ENCODE measurements at places on chromosomes 6 and 20.

GRCh38 chr20:55961376-55962330 is 43.7 kb downstream of the CBLN4 start:
- no peak for DNase-seq

- DNase-seq, result no peak
Measured at GRCh38 chr6:131379948-131380347, 193.1 kb upstream of the ARG1 start.

DNA sequence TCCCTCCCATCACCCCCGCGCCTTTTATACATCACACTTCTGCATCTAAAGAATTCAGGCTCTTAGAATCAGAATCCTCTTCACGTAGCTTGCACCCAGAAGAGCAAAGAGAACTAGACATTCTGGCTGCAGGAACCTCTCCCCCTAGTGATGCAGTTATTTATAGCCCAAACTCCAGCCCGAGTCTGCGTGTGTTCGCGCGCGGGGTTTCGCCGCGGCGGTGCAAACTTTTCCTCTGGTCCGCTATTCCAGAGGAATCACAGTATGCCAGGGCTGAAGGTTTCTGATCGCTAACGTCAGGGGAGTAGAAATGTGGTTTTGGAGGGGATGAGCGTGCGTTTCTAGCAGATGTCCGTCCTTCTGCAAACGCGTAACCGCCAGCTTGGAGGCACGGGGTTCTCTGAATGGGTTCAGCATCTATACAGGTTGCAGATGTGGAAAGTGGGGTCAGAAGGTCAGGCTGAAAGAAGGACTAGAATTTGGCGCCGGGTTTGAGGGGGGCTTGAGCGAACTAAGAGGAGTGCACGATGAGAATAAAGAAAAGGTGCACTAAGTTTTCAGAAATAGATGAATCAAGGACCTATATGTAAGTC is 1.8 kb downstream of the EPHA7 start:
- DNase-seq, result no peak

- no peak for DNase-seq
Measured at GRCh38 chr6:111672761-111673450, 67.2 kb upstream of the TRAF3IP2 start.

- no peak for DNase-seq
Measured at GRCh38 chr6:52499681-52500236, 77.1 kb downstream of the TRAM2 start.

- no peak for DNase-seq
Measured at GRCh38 chr6:156791320-156791850, 14.2 kb downstream of the ARID1B start.

DNA sequence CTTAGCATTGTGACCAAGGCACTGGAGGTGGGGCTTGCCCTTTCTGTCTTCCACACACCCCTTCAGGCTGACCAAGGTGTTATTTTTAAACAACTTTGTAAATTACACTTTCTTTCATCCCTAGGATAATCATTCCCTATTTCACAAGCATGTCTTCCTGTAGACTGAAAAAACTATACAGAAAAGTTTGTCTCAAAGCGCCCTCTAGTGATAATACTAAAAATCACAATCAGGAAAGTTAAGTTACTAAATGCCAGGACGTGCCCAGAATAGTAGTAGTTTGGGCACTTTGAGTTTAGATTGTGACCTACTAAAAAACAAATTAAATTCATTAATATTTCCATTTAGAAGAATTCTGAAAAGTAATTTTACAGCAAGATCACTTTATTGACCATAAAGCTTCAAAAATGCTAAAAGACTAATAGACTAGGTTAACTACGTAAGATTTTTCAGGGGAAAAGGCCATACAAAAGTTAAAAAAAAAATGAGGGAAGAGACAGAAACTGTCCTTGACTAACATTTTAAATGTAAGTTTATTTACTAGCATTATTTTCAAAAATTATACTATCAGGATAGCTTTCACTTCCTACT is 123.3 kb upstream of the DUSP22 start:
- peak; percentile 34 for DNase-seq

DNA sequence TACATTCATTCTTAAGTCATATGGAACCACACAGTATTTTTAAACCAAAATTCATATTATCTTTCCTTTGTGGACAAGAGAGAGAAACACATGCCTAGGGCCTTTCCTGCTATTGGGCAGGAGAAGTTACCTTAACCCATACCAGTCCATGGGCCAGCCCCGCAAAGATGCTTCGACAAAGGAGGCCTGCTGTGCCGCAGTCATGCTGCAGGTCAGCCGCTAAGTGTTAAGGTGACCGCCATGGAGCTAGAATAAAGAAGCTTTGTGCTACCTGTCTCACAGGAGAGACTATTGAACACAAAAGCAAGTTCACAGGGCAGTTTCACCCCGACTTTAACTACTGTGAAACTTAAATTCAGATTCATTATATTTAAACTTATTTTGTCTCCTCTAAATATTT is 62.3 kb upstream of the TMEM181 start:
- no peak for DNase-seq

DNA sequence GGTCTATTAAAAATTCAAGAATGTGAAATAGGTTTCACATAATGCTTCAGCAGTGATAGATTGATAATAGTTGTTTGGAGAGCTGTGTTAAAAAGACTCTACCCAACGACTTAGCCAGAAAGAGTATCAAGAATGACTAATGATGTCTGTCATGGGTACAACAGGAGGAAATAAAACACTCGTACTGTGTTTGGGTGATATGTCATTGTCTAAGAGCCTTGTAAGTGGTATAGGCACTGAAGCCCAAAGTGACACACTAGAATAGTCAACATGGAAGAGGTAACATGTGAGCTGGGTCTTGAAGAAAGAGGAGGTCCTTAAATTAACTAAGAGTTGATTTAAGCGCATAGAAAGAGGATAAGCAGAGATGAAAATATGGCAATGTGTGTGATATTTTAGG is 471.8 kb upstream of the MAN1A1 start:
- DNase-seq, result no peak

- no peak for DNase-seq
Measured at GRCh38 chr20:2398449-2398848, 17.7 kb downstream of the TGM6 start.

DNA sequence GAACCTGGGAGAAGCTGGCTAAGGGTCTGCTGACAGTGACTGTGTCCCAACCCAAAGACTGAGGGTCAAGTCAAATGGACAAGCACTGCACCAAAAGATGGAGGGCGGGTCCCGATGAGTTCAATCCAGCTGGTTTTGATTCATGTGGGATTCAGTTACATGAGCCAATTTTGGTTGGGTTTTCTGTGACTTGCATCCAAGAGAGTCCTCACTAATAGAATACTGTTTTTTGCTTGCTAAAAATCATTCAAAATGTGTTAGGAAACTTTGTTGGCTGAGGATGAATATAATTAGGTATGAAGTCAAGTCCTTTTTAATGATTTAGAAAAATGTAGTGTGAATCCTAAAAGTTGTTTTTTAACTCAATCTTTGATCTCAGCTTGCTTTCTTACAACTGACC is 323.8 kb upstream of the NOX3 start:
- DNase-seq, result no peak

DNA sequence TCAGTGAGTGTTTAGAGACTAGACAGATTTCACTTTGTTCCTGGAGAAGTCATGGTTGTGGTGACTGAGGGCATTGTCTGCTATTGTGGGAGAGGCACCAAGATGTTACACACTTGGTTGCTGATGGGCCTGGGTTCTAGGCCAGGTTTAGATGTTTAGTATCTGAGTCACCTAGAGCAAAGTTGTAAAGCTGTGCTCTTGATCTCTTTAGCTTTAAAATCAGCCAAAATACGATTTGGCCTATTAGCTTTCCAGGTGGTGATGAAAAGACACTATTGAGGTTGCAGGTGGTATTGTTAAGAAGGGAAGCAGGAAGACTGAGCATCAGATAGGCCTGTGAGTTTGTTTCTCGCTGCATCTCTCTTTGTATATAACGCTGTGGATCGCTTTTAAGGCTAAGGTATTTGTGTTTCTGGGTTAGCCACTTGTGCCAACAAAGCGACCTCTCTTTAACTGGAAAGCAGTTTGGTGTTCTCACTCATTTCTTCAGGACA is 48.6 kb downstream of the FOXO3 start:
- no peak for DNase-seq

GRCh38 chr20:33249456-33249855 is 13.7 kb downstream of the BPIFA1 start:
- DNase-seq, result no peak

GRCh38 chr20:33351696-33352095 is 49.6 kb downstream of the CDK5RAP1 start:
- DNase-seq, result no peak

- DNase-seq, result no peak
Measured at GRCh38 chr20:19074828-19075516, 137.5 kb upstream of the SLC24A3 start.

DNA sequence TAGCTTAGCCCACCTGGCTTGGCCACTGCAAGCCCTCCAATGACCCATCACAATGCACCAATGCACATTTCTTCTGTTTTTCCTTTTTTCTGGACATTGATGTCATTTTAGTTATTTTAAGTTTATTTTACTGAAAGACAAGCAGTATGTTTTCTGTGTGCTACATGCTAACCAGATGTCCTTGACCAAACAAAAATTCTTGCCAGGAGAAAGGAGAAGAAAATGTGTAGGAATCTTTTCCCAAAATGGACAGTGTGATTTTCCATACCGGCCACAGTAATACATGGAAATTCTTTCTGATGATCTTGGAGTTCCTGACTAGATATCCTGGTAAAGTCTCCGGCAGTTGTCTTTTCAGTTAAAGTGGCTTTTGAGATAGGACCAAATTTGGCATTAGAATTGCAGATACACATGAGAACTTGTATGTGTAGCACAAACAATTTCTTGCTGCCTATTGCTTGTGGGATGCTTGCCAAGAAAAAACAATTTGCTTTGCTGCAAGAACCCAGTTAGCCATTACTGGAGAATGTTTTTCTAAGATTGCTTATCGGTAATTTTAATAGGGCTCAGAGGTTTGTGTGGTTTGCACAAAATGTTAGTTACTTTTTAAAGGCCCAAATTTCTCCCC is 696.5 kb upstream of the CITED2 start:
- DNase-seq, result no peak

GRCh38 chr20:50784464-50784863 is 10.4 kb upstream of the BCAS4 start:
- no peak for DNase-seq

- no peak for DNase-seq
Measured at GRCh38 chr6:109024368-109024767, 70.3 kb downstream of the SESN1 start.

DNA sequence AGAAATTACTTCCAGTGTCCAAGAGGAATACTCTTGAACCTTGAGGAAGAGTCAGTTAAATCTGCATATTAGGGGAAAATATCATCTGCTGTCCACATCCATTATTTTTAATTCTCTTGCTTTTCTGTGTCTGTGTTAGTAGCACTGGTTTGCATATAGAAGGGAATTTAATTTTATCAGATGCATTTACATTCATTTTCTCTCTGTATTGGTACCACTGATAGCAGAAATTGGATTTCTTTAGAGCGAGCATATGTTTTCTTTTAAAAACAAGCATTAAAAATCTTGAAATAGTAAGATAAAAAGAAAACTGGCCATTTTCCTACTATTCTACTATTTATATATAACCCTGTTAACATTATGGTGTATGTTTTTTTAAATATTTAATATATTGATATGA is 83.8 kb downstream of the KIZ start:
- no peak for DNase-seq

DNA sequence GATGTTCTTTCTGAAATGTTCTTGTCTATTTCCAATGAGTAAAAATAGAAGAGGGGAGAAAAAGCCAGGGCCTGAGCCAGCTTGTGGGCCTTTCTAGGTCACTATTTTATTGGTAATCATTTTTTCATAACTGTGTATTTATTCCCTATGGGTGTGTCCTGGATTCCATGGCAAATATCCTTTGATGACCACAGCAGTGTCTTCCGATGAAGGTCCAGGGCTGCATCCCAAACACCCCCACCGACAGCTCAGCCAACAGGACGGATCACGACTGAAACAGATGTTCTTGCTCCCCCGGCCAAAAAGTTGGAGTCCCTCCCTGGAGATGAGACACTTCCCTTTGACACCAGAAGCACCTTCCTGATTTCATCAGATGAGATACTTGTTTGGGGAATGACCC is 105.4 kb upstream of the PLEKHG1 start:
- no peak for DNase-seq

- DNase-seq, result no peak
Measured at GRCh38 chr6:165663377-165663735, 315 bp upstream of the PDE10A start.

DNA sequence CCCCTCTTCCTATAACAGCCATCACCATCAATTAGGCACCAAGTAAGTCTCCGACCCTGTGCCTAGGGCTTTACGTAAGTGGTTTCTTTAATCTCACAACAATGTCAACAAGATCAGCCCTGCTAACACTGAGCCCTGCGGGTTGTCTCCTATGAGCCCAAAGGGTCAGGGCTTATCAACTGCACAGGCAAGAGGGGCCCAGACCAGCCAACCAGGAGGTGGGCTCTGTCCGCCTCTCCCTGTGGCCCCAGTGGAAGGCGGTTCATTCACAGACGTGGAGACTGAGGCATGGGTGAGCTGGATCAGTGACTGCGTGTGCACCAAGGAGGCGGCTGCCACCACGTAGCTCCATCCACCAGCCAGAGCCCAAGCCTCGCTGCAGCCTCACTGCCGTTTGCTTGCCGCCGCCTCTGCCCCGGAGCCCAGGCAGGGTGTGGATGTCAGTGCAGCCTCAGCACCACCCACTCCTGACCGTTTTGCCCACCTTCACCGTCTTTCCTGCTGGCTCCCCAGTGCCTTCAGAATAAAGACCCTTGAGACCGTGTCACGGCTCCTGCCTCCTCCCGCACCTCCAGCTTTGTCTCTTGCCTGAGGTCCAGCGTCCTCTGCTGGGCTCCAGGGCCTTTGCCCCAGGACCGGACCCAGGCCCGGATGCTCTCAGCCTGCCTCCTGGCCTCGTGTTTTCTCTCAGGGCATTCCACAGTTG is 78.7 kb downstream of the DLL1 start:
- no peak for DNase-seq

DNA sequence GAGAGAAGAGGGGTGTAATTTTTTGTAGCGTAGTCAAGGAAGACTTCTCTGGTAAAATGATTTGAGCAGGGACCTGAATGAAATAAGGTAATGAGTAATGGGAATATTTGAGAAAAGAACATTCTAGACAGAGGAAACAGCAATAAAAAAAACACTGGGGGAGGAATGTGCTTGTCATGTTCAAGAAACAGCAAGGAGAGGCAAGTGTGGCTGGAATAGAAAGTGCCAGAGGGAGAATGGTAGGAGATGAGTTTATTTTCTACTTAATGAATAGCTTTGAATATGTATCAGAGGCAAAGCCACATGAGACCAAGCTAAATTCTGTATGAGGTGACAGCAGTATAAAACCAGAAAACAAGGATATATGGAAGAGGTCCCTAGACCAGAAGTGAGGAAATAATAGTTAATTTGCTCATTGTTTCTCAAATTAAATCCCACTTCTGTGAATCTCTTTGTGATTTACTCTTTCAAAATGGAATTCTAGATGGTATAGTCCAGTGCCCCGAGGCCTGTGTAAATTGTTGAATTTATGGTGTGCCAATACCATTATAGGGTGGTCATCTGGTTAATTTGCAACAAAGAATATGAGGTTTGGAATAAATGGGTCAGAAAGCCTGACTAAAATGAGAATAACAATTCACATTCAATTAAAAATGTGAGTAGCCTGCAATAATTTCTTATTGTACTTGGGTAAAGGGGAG is 170.2 kb downstream of the CDKAL1 start:
- no peak for DNase-seq

GRCh38 chr6:121639021-121639420 is 203.6 kb downstream of the GJA1 start:
- no peak for DNase-seq

All from HuH-7.5 (cell line).